ENCODE measurements at places on chromosomes 1 and 21.
A peak's percentile ranks its signal among the peaks of the same experiment; 100 is the strongest.

- no peak overlapping the region for H3K27ac ChIP-seq
- no peak overlapping the region for H3K4me3 ChIP-seq
- peaks cover 11% of the 10 kb centered on the region for H3K36me3 ChIP-seq
- peaks cover 8% of the 10 kb centered on the region for H3K4me1 ChIP-seq
- DNase-seq: no peak
Observed at GRCh38 chr1:37868466-37868865, 9.1 kb upstream of the MTF1 start.

DNA sequence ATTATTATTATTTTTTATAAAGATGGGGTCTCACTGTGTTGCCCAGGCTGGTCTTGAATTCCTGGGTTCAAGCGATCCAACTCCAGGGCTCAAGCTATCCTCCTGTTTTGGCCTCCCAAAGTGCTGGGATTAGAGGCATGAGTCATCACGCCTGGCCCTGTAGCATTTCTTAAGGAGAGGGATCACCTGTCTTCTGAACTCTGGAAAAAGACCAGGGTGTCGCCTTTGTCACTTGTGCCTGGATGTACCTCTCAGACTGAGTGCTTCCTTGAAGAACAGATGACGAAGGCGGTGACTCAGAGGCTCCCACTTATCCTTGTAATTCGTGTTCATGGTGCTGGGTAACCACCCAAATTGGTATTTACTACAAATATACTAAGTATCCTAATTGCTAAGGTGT is 2.4 kb upstream of the CGN start:
- H3K4me1 ChIP-seq: peaks cover 25% of the 10 kb centered on the region
- no peak overlapping the region for H3K27ac ChIP-seq
- no peaks in the 10 kb centered on the region for H3K27me3 ChIP-seq
- H3K36me3 ChIP-seq: no peaks in the 10 kb centered on the region
- H3K4me3 ChIP-seq: no peak overlapping the region

GRCh38 chr1:4986306-4986705 is 331.9 kb downstream of the AJAP1 start:
- no peaks in the 10 kb centered on the region for H3K36me3 ChIP-seq
- no peak overlapping the region for H3K4me3 ChIP-seq
- no peak for DNase-seq
- H3K4me1 ChIP-seq: no peaks in the 10 kb centered on the region
- no peak overlapping the region for H3K27ac ChIP-seq

DNA sequence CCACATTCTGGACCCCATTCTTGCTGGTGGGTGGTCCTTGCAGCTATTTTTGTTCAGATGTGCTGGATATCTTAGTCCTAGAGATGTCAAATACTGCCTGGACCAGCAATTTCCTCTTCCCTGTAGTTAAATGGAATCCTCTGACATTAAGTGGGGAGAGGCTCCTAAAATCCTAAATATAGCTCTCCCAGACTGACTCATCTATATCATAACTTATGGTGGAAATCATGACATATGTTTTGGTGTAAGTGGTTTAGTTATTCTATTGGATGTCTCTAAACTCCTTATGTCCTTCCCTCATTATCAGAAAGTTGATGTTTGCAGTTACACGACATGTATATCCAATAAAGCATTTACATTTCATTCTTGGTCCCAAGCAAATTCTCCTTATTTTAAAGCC is 73.1 kb downstream of the KCNJ6 start:
- no peaks in the 10 kb centered on the region for H3K27me3 ChIP-seq
- H3K36me3 ChIP-seq: no peaks in the 10 kb centered on the region
- H3K27ac ChIP-seq: no peak overlapping the region
- no peak overlapping the region for H3K4me3 ChIP-seq
- H3K4me1 ChIP-seq: no peaks in the 10 kb centered on the region
- DNase-seq: no peak

DNA sequence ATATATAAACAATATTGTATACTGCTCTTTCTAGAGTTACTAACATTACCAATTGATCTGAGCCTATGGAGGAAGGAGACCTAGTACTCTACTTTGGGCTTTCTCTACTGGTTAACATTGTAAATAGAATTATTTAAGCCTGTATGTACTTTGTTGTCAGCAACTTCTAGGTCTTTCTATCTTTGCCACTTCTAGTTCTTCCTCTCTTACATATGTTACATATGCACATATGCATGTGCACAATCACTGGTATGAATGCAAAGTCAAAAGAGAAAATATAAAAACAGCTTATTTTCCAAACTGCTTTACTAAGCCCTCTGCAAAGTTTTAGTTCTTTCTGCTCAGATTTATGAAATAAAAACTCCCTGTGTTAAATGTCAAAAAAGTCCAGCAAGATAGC is 84.3 kb downstream of the PTPRC start:
- peak overlapping the region; percentile 33 for H3K4me3 ChIP-seq
- H3K4me1 ChIP-seq: peaks cover 25% of the 10 kb centered on the region
- H3K27ac ChIP-seq: peak overlapping the region; percentile 1
- H3K27me3 ChIP-seq: no peaks in the 10 kb centered on the region

DNA sequence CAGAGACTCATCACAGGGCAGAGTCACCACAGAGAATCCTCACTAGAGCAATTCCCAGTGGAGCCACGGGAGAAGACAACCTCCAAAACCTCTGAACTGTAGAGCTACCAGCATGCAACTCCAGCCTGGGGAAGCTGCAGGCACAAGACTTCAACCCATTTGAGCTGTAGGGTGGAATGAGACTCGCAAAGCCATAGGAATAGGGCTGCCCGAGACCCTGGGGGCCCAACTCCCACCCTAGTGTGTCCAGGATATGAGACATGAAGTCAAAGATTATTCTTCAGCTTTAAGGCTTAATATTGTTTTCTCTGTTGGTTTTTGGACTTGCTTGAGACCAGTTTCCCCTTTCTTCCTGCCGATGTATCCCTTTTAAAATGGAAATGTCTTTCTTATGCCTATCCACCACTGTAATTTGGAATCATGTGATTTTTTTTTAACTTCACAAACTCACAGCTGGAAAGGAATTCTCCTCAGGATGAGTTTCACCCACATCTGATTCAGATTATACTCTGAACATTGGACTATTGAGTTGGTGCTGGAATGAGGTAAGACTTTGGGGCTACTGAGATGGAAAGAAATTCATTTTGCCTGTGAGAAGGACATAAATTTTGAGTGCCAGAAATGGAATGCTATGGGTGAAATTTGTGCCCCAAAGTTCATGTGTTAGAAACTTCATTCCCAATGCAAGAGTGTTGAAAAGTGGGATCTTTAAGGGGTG is 59.6 kb upstream of the ST6GALNAC5 start:
- no peaks in the 10 kb centered on the region for H3K27me3 ChIP-seq
- H3K27ac ChIP-seq: no peak overlapping the region
- H3K4me3 ChIP-seq: no peak overlapping the region
- no peaks in the 10 kb centered on the region for H3K36me3 ChIP-seq
- H3K4me1 ChIP-seq: no peaks in the 10 kb centered on the region

DNA sequence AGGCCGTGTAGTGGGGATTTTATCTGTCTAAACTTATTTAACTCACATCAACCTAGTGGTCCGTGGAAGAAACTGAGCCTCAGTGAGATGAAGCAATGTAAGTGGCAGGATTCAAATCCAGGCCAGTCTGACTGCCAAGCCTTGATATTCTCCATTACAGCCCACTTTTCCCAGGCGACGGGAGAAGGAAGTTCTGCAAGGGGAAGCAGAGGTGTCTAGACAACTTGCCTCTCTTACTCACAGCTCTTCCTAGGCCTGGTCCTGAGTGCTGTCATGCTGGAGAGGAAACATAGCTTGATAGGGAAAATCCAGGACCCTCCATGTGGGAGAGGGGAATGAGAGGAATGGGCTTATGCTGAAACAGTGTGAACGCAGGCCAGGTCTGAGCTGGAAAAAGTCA is 9.1 kb downstream of the CTSE start:
- no peak overlapping the region for H3K27ac ChIP-seq
- H3K4me1 ChIP-seq: peaks cover 16% of the 10 kb centered on the region
- no peak overlapping the region for H3K4me3 ChIP-seq

DNA sequence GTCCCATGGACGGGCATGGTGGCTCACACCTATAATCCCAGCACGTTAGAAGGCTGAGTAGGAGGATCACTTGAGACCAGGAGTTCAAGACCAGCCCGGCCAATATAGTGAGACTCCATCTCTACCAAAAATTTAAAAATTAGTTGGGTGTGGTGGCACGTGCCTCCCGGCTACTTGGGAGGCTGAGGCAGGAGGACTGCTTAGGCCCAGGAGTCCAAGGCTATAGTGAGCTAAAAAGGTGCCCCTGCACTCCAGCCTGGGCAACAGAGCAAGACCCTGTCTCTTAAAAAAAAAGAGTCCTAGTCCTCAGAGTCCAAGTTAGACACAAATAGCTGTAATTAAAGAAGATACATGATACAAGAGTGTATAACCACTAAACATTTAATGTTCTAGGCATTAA is 20.1 kb downstream of the TRIT1 start:
- peak overlapping the region; percentile 65 for H3K27ac ChIP-seq
- no peak overlapping the region for H3K4me3 ChIP-seq
- H3K4me1 ChIP-seq: peaks cover 15% of the 10 kb centered on the region
- no peaks in the 10 kb centered on the region for H3K27me3 ChIP-seq
- DNase-seq: no peak
- peaks cover 13% of the 10 kb centered on the region for H3K36me3 ChIP-seq

DNA sequence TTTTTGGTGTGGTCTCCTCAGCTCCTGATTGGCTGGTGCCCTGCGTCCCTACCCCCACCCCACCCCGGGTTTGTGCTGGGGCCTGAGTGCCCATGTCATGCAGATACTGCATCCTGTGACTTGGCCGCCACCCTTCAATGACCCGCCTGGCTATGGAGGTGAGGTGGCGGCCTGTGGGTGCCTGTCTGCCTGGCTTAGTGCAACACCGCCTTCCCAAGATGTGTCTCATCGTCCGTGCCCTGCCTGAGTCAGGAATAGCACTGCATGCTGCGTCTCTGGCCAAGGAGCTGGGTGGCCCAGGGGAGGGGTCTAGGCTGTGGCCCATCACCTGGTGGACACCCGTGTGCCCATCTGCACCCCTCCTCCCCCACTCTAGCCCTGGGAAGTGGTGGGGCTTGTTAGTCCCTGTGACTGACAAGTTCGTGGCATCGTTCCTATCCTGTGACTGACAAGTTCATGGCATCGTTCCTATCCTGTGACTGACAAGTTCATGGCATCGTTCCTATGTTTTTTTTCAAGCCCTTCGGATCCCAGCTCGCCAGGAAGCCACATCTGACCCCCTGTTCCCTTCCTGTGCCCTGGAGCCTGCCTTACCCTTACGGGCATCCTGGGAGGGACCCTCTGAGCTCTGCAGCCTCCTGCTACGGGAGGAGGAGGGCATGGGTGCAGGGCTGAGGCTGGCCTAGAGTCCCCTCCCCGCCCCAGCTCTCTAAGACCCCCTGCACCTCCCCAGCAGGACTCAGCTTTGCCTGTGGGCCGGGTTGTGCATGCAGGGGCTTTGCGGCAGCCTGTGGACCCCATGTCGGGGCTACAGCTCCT is 7.5 kb downstream of the SLX9 start:
- no peaks in the 10 kb centered on the region for H3K27me3 ChIP-seq
- H3K36me3 ChIP-seq: peaks cover 3% of the 10 kb centered on the region
- no peak overlapping the region for H3K4me3 ChIP-seq
- no peak for DNase-seq
- no peak overlapping the region for H3K27ac ChIP-seq

DNA sequence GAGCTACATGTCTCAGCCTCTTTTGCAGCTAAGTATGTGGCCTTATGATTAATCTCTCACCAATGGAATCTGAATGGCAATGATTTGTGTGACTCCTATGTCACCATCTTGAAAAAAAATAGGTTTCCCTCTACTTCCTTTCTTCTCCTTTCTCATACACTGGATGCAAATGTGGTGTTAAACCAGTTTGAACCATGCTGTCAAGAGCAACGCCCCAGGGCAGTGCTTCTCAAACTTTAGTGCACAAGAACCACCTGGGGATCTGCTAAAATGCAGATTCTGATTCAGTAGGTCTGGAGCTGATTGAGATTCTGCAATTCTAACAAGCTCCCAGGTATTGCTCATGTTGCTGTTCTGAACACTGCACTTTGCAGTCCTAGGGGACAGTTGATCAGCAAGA is 44.7 kb upstream of the ZNF644 start:
- no peak overlapping the region for H3K4me3 ChIP-seq
- peaks cover 11% of the 10 kb centered on the region for H3K27me3 ChIP-seq
- no peaks in the 10 kb centered on the region for H3K36me3 ChIP-seq
- no peaks in the 10 kb centered on the region for H3K4me1 ChIP-seq

- peaks cover 29% of the 10 kb centered on the region for H3K4me1 ChIP-seq
- no peak for DNase-seq
- no peak overlapping the region for H3K4me3 ChIP-seq
Observed at GRCh38 chr1:40740997-40741736, 42.4 kb upstream of the KCNQ4 start.

- H3K36me3 ChIP-seq: peaks cover 5% of the 10 kb centered on the region
- no peak for DNase-seq
- peak overlapping the region; percentile 99 for H3K27ac ChIP-seq
- peaks cover 41% of the 10 kb centered on the region for H3K4me1 ChIP-seq
Observed at GRCh38 chr21:42734323-42734971, 81.0 kb downstream of the PDE9A start.

- H3K4me1 ChIP-seq: no peaks in the 10 kb centered on the region
- H3K27ac ChIP-seq: no peak overlapping the region
- no peaks in the 10 kb centered on the region for H3K36me3 ChIP-seq
- no peak for DNase-seq
Observed at GRCh38 chr1:170910273-170910672, 25.1 kb upstream of the MROH9 start.

DNA sequence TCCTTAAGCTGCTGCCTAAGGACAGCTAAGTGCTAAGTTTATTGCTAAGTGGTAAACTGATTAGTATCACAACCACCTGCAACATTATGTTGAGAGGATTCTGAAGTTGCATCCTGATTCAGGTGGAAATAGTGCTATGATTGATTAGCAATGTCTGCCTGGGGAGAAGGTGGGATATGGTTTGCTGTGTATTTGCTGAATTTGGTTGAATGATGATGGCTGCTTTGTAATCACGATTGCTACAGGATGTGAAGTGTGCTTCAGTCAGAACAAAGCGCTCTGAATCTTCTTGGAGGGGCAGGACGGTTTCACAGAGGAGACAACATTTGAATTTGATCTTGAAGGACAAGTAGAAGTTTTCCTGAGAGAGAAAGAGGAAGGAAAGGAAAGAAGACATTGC is 226.0 kb downstream of the ST6GALNAC3 start:
- no peak for DNase-seq
- H3K4me1 ChIP-seq: peaks cover 6% of the 10 kb centered on the region
- peaks cover 7% of the 10 kb centered on the region for H3K27me3 ChIP-seq
- peak overlapping the region; percentile 0 for H3K27ac ChIP-seq
